ENCODE measurements at places on chromosomes 2 and 18.

GRCh38 chr2:898319-898718 lies 52.3 kb upstream of the SNTG2 start:
- no peak for DNase-seq

- DNase-seq: no peak
Measured at GRCh38 chr18:63831080-63831788, 56.0 kb downstream of the SERPINB7 start.

- DNase-seq: peak; percentile 77
Measured at GRCh38 chr2:205706769-205707381, 24.6 kb downstream of the NRP2 start.

- DNase-seq: no peak
Measured at GRCh38 chr2:102141011-102141943, 1.3 kb upstream of the IL1R1 start.

- DNase-seq: no peak
Measured at GRCh38 chr2:50615291-50615690, 416.6 kb downstream of the NRXN1 start.

DNA sequence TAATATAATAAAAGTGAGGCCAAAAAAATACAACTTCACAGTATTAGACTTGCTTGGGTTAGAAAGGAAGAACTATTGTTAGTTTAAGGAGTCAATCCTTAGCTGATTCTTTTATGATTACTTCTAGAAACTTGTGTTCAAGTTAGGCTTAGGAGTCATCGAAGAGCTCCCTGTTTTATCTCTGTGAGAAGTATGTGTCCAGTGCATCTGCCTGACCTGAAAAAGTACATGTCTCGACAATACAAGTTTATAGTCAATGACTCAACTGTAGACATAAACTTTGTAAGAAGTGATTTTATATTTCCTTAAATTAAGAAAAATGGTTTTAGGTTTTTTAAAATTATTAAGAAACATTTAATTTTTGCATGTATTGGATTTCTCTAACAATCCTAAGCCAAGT lies 571.2 kb downstream of the ZEB2 start:
- DNase-seq: no peak

- DNase-seq: peak; percentile 91
Measured at GRCh38 chr2:105409717-105410116, 10.9 kb upstream of the FHL2 start.

DNA sequence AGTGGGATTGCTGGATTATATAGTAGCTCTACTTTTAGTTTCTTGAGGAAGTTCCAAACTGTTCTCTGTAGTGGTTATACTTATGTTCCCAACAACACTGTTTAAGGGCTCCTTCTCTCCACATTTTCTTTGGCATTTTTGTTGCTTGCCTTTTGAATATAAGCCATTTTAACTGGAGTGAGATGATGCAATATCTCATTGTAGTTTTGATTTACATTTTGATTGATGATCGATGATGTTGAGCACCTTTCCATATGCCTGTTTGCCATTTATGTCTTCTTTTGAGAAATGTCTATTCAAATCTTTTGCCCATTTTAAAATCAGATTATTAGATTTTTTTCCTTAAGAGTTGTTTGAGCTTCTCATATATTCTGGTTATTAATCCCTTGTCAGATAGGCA lies 243.3 kb downstream of the PTGR3 start:
- DNase-seq: no peak

DNA sequence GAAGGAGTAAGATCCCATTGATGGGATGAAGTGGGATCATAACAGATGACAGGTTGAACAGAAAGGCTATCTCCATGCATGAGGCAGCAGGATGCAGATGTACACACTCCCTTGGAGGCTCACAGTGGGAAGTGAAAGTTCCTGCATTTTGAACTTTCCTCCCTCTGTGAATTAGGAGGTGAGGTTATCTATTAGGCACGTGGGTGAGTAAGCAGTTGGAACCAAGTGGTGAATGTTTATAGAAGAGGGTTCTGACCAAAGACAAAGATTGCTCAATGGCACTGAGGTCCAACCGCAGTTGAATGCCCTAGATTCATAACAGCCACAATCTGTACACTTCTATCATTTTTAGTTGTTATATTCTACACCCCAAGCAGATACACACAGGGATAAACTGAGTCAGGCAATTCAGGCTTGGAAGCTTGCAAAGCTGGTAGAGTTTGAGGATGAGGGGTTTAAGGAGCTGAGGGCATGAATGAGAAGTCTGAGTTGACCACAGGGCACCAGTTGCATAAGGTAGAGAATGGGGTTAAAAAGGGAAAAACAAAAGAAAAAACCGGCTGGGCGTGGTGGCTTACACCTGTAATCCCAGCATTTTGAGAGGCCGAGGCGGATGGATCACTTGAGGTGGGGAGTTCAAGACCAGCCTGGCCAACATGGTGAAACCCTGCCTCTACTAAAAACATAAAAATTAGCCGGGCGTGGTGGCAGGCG lies 7.1 kb upstream of the KCMF1 start:
- no peak for DNase-seq

GRCh38 chr2:177611310-177611886 lies 218.8 kb downstream of the AGPS start:
- no peak for DNase-seq

GRCh38 chr18:79947881-79948610 lies 3.4 kb downstream of the SLC66A2 start:
- DNase-seq: no peak
